ENCODE measurements at places on chromosomes 5 and 9. TPM values are rescaled to one million over a fixed set of nuclear protein-coding genes. Genes with fewer than 3 reads are reported as not detected.

- no peak overlapping the region for H3K27ac ChIP-seq
- H3K4me3 ChIP-seq: no peak overlapping the region
- H3K36me3 ChIP-seq: no peaks in the 10 kb centered on the region
- no peak for DNase-seq
- H3K4me1 ChIP-seq: no peaks in the 10 kb centered on the region
These were observed 608.6 kb upstream of the DAB2 start for GRCh38 chr5:40033411-40033810.

DNA sequence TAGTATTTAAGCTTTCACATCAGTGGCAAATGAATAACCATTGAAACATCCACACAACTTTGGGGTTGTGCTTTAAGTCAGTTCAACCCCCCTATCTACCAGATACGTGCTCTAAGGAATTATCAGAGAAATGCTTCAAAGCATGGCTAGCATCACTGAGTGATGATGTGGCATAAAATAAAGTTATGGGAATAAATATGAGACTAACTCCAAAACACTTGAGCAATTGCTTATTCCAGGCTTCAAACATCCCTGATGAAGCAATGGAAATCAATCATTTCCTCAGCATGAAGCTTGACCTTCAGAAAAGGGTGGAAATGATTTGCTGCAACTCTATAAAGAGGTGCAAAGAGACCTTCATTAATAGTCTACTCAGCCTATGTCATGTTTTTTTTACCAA is 292.0 kb upstream of the SMC2 start:
- no peak overlapping the region for H3K27ac ChIP-seq
- H3K4me3 ChIP-seq: no peak overlapping the region
- H3K36me3 ChIP-seq: no peaks in the 10 kb centered on the region
- DNase-seq: no peak
- no peaks in the 10 kb centered on the region for H3K4me1 ChIP-seq

DNA sequence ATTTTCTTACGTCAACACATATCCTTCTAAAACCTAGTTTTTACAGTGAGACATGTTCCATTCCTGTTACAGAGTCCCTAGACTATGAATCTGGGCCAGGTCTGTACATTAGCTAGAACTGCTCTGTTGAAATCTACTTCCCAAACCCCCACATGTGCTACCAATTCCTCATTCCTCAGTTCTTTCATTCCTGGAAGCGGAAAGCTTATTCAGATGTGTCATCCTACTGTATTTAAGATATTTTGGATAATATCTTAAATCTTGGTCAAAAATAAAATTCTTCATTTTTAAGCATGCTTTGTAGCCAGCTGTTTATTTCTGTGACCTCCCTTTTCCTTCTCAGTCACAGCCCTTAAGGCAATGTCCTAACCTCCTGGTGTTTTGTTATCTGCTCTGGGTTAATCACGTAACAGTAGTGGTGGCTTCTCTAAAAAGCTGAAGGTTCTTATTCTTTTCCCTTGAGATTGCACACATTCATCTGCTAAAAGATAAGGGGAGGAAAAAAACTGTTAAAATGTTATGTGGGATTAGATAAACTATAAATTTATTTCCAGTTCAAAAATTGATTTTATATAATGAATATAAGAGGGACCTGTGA is 35.6 kb downstream of the GLRX start:
- H3K4me1 ChIP-seq: no peaks in the 10 kb centered on the region
- H3K4me3 ChIP-seq: no peak overlapping the region
- H3K27ac ChIP-seq: no peak overlapping the region

GRCh38 chr9:34572092-34572491 is 17.4 kb downstream of the CNTFR start:
- DNase-seq: no peak
- H3K27me3 ChIP-seq: peaks cover 24% of the 10 kb centered on the region
- H3K4me1 ChIP-seq: no peaks in the 10 kb centered on the region
- H3K27ac ChIP-seq: no peak overlapping the region

DNA sequence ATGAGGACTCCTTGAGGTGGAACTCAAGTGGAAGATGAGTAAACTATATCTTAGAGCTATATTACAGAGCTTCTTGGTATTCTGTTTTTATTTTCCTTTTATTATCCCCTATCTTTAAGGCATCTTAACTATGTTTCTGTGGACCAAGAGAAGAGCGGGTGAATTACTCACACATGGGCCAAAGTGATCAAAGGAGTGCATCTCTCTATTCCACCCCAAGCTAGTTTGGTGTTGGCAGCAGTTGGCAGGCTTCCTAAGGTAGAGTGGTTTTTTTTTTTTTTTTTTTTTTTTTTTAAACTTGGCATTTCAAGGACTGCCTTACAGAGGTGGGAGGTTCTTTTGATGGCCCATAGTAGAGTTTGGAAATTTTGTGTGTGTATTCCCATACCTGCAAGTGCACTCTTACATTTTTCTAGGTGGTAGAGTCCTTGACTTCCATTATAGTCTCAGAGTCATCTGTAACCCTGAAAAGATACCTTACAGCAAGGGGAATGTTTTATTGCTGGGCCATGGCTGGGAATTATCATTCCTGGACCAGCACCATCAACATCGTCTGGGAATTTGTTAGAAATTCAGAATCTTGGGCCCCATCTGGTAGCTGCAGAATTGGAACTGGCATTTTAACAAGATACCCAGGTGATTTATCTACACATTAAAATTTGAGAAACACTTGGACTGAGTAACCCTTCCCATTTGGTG is 51.0 kb downstream of the ARHGAP26 start:
- H3K4me3 ChIP-seq: no peak overlapping the region
- H3K27ac ChIP-seq: no peak overlapping the region
- no peaks in the 10 kb centered on the region for H3K27me3 ChIP-seq
- DNase-seq: no peak
- peaks cover 38% of the 10 kb centered on the region for H3K4me1 ChIP-seq
- no peaks in the 10 kb centered on the region for H3K36me3 ChIP-seq

- no peak overlapping the region for H3K27ac ChIP-seq
- no peaks in the 10 kb centered on the region for H3K27me3 ChIP-seq
- H3K36me3 ChIP-seq: peaks cover 4% of the 10 kb centered on the region
- DNase-seq: no peak
- no peak overlapping the region for H3K4me3 ChIP-seq
- peaks cover 25% of the 10 kb centered on the region for H3K4me1 ChIP-seq
These were observed 41.9 kb downstream of the TNFAIP8 start for GRCh38 chr5:119397518-119398380.

- no peak overlapping the region for H3K27ac ChIP-seq
- DNase-seq: no peak
- H3K36me3 ChIP-seq: no peaks in the 10 kb centered on the region
- H3K27me3 ChIP-seq: no peaks in the 10 kb centered on the region
These were observed 73.1 kb downstream of the NDFIP1 start for GRCh38 chr5:142181547-142182163.

- H3K36me3 ChIP-seq: no peaks in the 10 kb centered on the region
- DNase-seq: peak; percentile 99
- H3K27me3 ChIP-seq: no peaks in the 10 kb centered on the region
- H3K27ac ChIP-seq: peak within 1 kb of the TSS; percentile 93
These were observed at the start of the genes ABHD17B and C9orf85 for GRCh38 chr9:71911061-71911907. Gene ABHD17B, minus strand, starts transcription at chr9:71911193. Its CDS starts 36,113 bp downstream, at chr9:71875080. Gene C9orf85, plus strand, starts transcription at chr9:71911639. Its CDS starts 96 bp downstream, at chr9:71911735.

PDZD2 gene
- total RNA-seq: 70.9 TPM

JAK2 gene
- 24.4 TPM for total RNA-seq

NR3C1 gene
- total RNA-seq: 101 TPM

Data from upper lobe of right lung (tissue), 1 donor.